ENCODE measurements at places on chromosomes 1 and 21.

GRCh38 chr21:36640174-36640720 lies 58.7 kb upstream of the SIM2 start:
- DNase-seq: no peak
- no peaks in the 10 kb centered on the region for H3K27me3 ChIP-seq
- H3K36me3 ChIP-seq: no peaks in the 10 kb centered on the region
- no peak overlapping the region for H3K27ac ChIP-seq
- no peak overlapping the region for H3K4me3 ChIP-seq

GRCh38 chr1:15633756-15634420 lies 16.6 kb downstream of the DDI2 start:
- H3K27me3 ChIP-seq: no peaks in the 10 kb centered on the region
- no peak overlapping the region for H3K4me3 ChIP-seq
- H3K4me1 ChIP-seq: no peaks in the 10 kb centered on the region
- H3K27ac ChIP-seq: no peak overlapping the region
- H3K36me3 ChIP-seq: peaks cover 79% of the 10 kb centered on the region

DNA sequence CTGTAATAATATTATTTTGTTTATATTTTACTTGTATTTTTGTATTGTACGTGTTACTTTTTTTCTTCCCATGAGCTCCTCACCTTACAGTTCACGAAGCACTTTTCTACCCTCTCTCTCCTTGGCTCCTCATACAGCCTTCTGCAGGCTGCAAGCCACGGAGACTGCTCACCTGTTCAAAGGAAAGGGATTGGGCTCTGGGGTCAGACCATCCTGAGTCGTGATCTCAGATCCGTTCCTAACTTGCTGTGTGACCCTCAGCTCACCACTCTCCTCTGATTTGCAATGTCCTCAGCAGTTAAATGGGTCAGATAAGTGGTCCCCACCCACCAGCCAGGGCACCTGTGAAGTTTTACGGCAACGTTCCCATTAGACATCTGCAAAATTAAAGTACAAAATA lies 54.1 kb downstream of the VWA5B1 start:
- H3K27ac ChIP-seq: no peak overlapping the region
- no peaks in the 10 kb centered on the region for H3K27me3 ChIP-seq
- no peaks in the 10 kb centered on the region for H3K4me1 ChIP-seq
- no peak for DNase-seq
- no peak overlapping the region for H3K4me3 ChIP-seq

- peaks cover 34% of the 10 kb centered on the region for H3K36me3 ChIP-seq
- H3K4me1 ChIP-seq: no peaks in the 10 kb centered on the region
- DNase-seq: no peak
- peak overlapping the region; percentile 8 for H3K27ac ChIP-seq
Observed at GRCh38 chr1:155052439-155053395, 1.6 kb downstream of the ADAM15 start.

DNA sequence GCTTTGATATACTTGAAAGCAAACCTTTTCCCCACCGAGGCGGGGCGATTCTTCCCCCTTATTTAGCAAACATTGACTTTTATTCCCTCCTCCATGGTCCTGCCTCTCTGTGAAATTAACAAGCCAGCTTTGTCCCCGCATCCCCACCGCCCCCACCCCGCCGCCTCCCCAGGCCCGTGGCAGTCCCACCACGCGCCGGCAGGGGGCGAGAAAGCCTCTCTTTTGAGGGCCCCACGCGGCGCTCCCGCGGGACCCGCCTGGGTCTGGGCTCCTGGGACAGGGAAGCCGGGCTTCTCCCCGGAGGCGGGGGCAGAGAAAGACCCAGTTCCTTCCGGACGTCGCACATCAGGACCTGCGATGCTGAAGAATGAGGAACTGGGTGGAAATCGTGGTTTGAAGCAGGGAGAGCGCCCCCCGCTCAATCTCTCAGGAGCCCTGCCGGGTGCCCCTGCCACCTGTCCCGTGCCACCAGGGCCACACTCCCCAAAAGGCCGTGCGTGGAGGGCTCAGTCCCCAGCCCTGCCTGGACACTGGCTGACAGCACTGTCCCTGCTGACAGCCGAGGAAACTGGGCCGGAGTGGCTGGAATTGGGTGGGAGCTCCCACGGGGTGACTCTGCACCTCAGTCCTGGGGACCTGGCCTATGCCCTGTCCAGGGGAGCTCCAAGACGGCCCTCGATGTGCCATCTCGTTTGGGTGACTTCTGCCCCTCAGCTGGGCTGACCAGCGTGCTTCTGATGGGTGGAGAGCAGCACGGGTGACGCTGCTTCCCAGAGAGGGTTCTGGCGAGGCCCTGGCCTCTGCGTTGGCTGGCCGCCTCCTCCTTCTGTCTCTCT lies 8.6 kb upstream of the ACTRT2 start:
- peak overlapping the region; percentile 45 for H3K4me3 ChIP-seq
- peaks cover 11% of the 10 kb centered on the region for H3K4me1 ChIP-seq
- no peaks in the 10 kb centered on the region for H3K27me3 ChIP-seq
- H3K36me3 ChIP-seq: no peaks in the 10 kb centered on the region
- H3K27ac ChIP-seq: peak overlapping the region; percentile 71

- H3K36me3 ChIP-seq: no peaks in the 10 kb centered on the region
- no peak for DNase-seq
- H3K4me1 ChIP-seq: no peaks in the 10 kb centered on the region
- no peak overlapping the region for H3K4me3 ChIP-seq
- H3K27me3 ChIP-seq: no peaks in the 10 kb centered on the region
Observed at GRCh38 chr1:41442697-41443251, 41.7 kb downstream of the EDN2 start.

GRCh38 chr1:166975361-166976129 lies at the start of gene ILDR2:
ILDR2 (minus strand) TSS chr1:166975540; CDS start chr1:166975268, 272 bp downstream.
- no peaks in the 10 kb centered on the region for H3K27me3 ChIP-seq
- H3K36me3 ChIP-seq: no peaks in the 10 kb centered on the region
- no peak for DNase-seq
- peaks cover 6% of the 10 kb centered on the region for H3K4me1 ChIP-seq
- H3K27ac ChIP-seq: no peak within 1 kb of the TSS

- DNase-seq: no peak
- H3K27me3 ChIP-seq: no peaks in the 10 kb centered on the region
- no peak within 1 kb of the TSS for H3K4me3 ChIP-seq
- H3K4me1 ChIP-seq: no peaks in the 10 kb centered on the region
Observed at GRCh38 chr1:118185084-118185832, at the start of gene SPAG17. SPAG17 (minus strand) TSS chr1:118185228; CDS start chr1:118185157, 71 bp downstream.

DNA sequence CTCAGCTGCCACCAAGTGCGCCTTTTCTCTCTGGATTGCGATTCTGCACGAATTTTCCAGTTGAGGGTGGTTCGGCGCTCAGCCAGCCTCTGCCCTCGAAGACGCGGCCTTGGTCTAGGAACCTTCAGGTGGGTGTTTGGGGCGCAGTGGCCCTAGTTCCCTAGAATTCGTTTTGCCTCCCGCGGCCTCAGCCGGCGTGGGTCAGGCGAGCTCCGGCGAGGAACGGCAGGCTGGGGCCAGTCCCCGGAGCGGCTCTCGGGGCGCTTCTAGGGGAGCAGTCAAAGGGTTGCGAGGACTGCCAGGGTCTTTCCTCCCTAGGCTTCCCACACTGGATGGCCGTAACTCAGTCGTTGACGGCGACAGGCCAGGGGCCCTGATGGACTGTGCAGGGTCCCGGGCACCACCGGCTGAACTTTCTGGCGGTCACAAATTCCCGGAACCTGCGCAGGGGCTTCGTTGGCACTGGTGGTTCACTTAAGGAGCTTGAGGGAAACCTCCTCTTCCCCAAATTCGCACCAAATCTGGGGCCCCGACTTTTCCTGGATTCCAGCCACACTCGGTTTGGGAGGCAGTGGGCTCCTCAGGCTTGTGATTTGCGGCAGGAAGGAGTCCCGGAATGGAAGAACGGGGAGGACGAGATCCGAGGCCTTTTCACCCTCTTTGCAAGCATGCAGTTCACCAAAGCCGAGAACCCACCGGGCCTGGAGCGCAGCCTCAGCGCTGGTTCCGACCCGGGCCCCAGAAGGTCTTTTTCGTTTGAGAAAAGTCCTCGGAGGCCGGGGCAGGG lies 1.2 kb downstream of the DMBX1 start:
- H3K4me1 ChIP-seq: peaks cover 13% of the 10 kb centered on the region
- no peak for DNase-seq
- H3K27ac ChIP-seq: no peak overlapping the region

DNA sequence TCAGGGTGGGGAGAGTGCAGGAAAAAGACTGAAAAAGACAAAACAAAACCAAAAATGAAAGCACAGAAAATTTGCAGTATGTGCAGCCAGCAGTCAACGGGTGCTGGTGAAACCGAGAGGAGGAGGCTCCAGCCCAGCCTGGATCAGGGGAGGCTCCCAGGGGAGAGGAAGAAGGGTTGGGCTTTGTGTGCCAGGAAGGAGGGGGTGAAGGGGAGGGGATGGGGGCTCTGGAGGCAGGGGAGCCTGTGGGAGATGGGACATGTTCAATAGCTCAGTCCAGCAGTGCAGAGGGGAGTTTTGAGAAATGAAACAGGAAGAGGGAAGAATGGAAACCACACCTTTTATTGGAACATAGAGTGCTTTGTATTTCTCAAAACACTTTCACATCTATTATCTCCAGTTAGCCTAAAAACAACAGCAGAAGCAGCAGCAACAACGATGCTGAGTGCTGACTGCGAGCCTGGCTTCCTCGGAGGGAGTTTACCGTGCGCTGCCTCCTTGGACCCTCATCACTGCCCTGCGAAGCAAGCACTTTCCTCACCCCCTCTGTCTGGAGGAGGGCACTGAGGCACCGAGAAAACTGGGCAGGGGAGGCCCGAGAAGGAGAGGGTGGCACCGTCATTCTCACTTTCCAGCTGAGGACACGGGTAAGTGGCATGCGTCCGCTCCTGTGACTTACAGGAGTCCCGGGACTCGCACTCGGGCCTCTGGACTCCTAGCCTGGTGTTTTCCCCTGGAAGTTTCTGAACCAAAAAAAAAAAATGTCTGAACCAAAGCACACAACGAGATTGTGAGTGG lies 62.9 kb downstream of the MDM4 start:
- H3K4me1 ChIP-seq: no peaks in the 10 kb centered on the region
- H3K36me3 ChIP-seq: no peaks in the 10 kb centered on the region

DNA sequence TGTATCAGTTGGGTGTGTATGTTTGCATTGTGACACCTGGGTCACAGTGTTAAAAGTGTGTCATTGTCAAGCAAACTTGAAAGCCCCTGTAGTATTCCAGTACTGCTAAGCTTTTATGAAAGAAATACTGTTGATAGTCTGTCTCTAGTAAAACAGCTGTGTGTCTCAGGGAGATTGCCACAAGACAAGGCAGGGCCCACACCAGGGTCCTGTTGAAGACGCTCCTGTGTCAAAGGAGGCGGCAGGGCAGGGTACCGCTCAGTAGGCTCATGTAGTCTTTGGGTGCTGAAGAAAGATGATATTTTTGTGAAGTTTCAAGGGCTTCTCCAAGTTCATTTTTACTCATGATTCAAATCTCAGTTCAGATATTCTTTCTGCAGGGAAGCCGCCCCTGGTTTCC lies 132.5 kb downstream of the GALNT2 start:
- DNase-seq: no peak
- H3K27ac ChIP-seq: no peak overlapping the region
- H3K27me3 ChIP-seq: no peaks in the 10 kb centered on the region
- peaks cover 8% of the 10 kb centered on the region for H3K36me3 ChIP-seq
- H3K4me1 ChIP-seq: peaks cover 5% of the 10 kb centered on the region
- no peak overlapping the region for H3K4me3 ChIP-seq

DNA sequence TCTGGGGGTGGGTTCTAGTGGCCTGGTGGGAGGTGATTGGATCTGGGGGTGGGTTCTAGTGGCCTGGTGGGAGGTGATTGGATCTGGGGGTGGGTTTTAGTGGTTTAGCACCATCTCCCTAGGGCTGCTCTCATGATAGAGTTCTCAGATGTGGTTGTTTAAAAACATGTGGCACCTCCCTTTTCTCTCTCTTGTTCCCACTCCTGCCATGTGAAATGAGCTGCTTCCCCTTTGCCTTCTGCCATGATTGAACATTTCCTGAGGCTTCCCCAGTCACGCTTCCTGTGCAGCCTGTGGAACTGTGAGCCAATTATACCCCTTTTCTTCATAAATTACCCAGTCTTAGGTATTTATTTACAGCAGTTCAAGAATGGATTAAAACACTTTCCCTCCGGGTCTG lies 327.3 kb upstream of the AJAP1 start:
- no peaks in the 10 kb centered on the region for H3K27me3 ChIP-seq
- H3K4me1 ChIP-seq: no peaks in the 10 kb centered on the region
- no peak overlapping the region for H3K27ac ChIP-seq

DNA sequence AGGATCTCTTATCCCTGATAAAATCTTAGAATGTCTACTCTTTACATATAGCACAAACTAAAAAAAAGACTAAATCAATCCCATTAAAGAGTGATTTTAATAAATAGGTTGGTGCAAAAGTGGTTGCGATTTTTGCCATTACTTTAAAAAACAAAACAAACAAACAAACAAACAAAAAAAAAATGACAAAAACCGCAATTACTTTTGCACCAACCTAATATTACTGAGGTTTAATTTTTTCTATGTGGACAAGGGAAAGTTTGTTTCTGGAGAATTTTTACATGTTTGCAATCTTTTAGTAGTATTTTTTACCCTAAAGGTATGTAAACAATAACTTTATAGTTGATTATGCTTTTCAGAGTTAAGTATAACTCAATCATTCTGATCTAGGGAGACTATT lies 119.7 kb upstream of the ADAMTS5 start:
- H3K27ac ChIP-seq: no peak overlapping the region
- no peaks in the 10 kb centered on the region for H3K4me1 ChIP-seq
- no peak overlapping the region for H3K4me3 ChIP-seq
- DNase-seq: no peak
- H3K36me3 ChIP-seq: no peaks in the 10 kb centered on the region

- H3K27me3 ChIP-seq: no peaks in the 10 kb centered on the region
- no peaks in the 10 kb centered on the region for H3K36me3 ChIP-seq
- no peaks in the 10 kb centered on the region for H3K4me1 ChIP-seq
- H3K27ac ChIP-seq: no peak overlapping the region
Observed at GRCh38 chr1:50308878-50309277, 114.4 kb downstream of the DMRTA2 start.

DNA sequence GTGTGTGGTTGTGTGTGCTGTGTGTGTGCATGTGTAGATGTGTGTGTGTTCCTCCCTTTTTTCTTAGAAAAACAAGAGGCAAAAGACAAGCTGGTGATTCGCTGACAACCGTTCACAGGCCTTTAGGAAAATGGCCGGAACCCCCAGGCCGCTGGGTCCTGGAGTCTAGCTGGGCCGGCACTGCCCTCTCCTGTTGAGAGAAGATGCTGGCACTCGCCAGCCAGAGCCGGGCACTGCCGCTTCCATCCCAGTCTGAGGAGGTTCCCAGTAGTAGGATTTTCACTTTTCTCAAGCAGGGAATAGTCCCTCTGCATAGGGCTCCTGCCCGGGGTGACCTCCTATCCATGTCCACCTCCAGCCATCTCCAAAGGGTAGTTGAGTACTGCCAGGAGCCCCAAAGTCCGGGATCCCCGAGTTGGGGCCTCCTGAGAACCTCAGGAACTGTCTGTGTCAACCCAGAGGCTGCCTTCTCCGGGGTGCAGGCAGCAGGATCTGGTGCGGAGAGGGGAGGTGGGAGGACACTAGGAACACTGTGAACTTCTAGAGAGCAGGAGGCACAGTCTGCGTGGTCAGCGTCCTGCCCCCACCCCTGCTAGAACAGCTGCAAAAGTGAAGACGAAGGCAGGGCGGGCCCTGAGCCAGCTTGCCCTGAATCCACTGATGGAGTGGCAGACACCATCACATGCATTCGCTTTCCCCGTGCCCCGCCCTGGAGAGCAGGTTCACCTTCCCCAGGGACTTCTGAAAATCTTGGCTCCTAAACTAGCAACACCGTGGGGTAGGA lies 44.1 kb upstream of the ARHGEF16 start:
- H3K4me3 ChIP-seq: no peak overlapping the region
- peak overlapping the region; percentile 13 for H3K27ac ChIP-seq
- no peaks in the 10 kb centered on the region for H3K4me1 ChIP-seq
- DNase-seq: no peak
